ENCODE measurements at places on chromosomes 16 and 17. TPM values are rescaled to one million over a fixed set of nuclear protein-coding genes. Genes with fewer than 3 reads are reported as not detected.

Gene SKAP1
- total RNA-seq = not detected

Gene FSCN2
- 0.33 TPM for total RNA-seq

Gene FAM171A2
- total RNA-seq = 23.7 TPM

Gene GSDMA
- total RNA-seq = not detected

Gene GRB7
- total RNA-seq = 61.6 TPM

Gene CCDC182
- total RNA-seq = not detected

Gene CIBAR2
- not detected for total RNA-seq

- no peak for DNase-seq
Observed at GRCh38 chr17:50439008-50439407, 13.0 kb downstream of the ACSF2 start.

DNA sequence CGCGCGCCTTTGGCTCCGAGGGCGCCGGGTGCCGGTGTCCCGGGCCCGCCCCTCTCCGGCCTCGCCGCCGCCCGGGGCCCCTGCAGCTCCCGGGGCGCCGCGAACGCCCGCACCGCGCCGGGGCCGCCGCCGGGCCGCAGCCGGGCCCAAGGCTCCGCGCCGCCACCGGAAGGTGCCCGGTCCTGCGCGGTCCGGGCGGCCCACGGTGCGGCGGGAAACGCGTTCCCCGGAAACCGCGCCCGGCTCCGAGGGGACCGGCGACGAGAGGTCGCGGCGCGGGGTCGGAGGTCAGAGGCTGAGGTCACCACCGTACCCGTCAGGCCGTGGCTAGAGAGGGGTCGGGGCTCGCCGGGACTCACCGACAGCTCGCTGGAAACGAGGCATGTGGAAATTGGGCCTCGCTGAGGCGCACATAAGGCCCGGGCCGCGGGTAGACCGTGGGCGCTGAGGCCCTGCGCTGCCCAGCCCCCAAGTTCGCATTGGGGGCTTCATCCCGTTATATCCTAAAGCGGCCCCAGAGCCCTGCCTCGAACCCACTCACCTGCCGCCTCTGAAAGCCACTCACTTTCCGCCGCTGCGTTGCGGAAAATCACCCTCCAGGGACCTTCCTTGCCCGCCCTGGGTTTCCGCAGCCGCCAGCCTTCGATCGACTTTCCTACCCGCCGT is at the start of gene DUS1L:
Gene DUS1L (minus strand): TSS at position 167 of the 666 bp plus-strand sequence. CDS start 745 bp downstream, outside the sequence.
- peak; percentile 98 for DNase-seq

DNA sequence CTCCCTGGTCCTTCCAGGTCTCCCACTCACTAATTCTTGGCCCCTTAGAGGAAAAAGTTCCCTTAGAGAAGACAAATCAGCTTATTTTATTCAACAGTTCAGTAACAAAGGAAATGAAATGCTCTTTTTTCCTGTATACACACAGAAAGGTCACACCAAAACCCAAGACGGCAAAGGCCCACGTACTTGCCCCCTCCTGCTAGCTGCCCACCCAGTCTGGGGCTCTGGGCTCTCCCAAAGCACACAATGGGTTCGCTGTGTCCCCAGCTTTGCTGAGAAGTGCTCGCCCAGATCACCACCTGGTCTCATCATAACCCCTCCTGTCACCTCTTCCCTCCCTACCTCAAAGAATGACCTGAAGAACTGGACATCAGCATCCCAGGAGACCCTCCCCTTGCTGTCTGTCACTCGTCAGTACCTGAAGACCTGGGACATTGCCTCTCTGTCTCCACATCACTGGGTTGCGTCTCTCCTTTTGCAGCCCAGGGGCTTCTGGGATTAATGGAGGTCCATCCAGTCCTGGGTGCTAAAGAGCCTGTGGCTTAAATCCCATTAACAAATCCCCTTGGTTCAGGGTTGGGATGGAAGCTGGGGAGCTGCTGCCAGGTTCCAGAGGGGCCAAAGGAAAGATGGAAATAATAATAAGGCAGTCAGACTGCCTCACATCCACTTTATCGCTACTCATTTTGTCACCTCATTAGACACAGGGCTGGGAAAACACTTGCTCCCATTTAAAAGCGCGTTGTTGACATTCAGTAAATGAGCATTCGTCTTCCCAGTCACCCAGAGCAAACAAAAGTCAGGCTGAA is 3.3 kb downstream of the SLC6A4 start:
- DNase-seq = peak; percentile 13

DNA sequence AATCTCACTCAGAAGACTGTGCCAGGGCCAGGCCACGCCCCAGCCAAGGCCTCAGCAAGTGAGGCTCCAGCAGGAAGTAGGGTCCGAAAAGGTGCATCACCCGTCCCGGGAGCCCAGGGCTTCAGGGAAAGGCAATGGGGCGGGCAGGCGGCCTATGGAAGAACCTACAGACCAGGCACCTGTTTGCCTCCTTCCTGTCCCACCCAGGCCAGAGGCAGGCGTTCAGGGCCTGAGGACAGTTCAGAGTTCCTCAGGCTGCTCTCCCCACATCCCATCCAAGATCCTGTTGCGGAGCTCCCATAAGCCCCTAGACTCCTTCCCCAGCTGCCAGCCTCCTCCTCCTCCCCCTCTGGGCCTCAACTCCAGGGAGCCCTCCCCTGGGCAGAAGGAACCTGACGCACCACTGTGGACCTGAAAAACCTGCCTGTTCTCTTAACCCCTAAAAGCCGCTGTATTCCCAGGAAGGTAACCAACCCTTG is 2.3 kb downstream of the CLUH start:
- no peak for DNase-seq

DNA sequence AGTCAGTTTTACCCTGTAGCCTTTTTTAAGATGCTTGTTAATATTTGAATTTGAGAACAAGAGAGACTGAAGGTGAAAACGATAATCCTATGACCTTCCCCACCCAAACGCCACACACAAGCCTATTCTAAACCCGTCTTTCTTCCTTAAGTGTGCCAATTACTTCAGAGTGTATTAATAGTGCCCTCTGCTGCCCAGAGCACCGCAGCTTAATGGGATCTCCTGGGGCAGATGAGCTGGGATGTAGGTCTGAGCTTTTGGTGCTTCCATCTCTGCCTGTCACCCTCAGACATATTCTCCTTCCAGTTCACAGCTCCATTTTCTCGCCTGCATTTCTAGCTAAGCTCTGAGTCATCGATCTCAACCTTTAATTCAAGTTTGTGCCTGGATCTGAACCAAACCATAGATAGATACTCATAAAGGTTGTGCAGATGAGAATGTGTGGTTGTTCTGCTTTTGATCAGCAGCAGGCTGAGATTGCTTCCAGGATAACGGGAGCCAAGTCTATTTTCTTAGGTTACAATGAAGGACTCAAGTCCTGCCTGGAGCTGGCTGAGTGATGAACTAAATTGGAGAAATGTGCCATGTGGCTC is 46.4 kb upstream of the CDH13 start:
- peak; percentile 41 for DNase-seq

- DNase-seq = peak; percentile 87
Observed at GRCh38 chr16:75580-76501, 2.2 kb upstream of the MPG start.

DNA sequence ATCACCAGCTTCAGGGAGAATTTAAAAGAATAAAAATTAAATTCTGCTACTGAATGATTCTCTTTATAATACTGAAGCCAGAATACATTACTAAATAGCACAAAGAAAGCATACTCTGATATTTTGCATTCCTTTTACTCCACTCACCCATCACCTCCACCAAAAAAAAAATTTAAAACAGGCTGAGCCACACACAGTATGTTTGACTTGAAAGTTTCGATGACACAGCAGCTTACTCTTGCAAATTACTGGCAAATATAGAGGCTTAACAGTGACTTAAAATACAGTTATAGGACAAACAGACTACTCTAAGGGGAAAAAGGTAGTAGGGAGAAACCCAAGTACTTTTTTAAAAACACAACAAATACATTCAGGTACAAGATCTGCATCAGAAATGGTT is 39.2 kb downstream of the GPATCH8 start:
- no peak for DNase-seq

DNA sequence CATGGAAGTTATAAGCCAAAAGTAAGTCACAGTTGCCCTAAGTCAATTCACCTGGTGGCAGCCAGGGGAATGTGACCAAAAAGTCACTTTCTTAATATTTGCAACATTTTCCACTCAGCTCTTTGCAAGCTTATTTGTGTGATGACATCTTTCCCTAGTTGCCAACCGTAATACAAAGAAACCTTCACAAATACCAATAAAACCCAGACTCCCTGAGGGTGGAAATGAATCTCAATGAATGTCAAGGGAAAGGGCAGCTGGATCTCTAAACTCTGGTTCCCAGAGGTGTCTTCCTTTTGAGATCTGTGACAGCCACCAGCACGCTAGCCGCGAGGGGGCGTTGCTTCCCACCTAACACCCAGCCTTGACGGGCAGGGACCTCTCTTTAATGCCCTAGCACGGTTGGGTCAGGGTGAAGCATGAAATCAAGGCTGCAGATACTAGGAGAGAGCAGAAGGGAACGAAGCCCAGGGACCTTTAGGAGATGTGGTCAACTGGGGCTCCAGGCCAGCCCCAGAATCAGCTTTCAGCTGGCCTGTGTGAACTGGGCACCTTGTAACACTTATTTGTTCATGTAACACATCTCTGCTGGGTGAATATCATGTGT is 82.2 kb downstream of the CMC2 start:
- peak; percentile 83 for DNase-seq

DNA sequence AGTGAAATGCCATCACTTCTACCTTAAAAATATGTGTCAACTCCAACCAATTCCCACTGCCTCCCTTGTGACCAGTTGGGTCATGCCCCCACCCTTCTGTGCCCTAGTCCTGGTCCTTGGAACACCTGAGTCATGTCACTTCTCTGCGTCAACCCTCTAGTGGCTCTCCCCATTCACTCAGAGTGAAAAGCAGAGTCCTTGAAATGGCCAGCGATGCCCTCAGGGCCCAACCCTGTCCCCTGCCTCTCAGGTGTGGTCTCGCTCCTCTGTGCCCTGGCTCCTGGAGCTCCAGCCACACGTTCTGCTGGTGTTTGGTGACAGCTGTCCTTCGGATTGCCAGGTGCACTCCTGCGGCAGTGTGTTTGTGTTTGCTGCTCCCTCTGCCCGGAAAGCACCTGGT is 89.2 kb downstream of the SPECC1 start:
- DNase-seq = no peak

GRCh38 chr17:5248821-5249479 is 14.3 kb upstream of the SCIMP start:
- DNase-seq = peak; percentile 61

GRCh38 chr17:34368946-34369500 is 6.0 kb upstream of the CCL1 start:
- DNase-seq = no peak

- no peak for DNase-seq
Observed at GRCh38 chr17:77437017-77437416, 296.2 kb downstream of the SEC14L1 start.

GRCh38 chr16:19014461-19014860 is 30.7 kb downstream of the TMC7 start:
- peak; percentile 44 for DNase-seq
